ENCODE measurements at places on chromosomes 1 and 21. TPM values are rescaled to one million over a fixed set of nuclear protein-coding genes. Genes with fewer than 3 reads are reported as not detected.

DNA sequence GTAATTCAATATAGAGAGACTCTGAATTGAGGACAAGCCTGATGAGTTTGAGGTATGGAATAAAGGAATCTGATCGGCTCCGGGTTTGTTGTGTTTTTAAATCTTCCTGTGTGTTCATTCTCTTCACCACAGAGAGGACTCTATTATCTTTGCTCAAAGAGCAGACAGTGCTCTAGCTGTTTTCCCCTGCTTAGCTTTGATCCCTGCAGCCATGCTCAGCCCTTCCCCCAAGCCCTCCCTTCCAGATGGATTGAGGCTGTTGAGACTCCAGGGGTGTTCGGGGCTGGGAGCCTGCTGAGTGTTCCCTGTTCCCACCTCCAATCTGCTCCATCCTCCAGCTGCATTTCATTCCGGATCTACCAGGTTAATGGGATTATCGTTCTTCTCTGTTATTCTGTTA lies 74.2 kb upstream of the CXADR start:
- no peaks in the 10 kb centered on the region for H3K27me3 ChIP-seq
- H3K27ac ChIP-seq = peak overlapping the region; percentile 48
- H3K4me3 ChIP-seq = peak overlapping the region; percentile 50
- DNase-seq = peak; percentile 85
- H3K36me3 ChIP-seq = no peaks in the 10 kb centered on the region

GRCh38 chr1:65469889-65470340 lies 49.4 kb downstream of the LEPR start:
- no peaks in the 10 kb centered on the region for H3K36me3 ChIP-seq
- peaks cover 5% of the 10 kb centered on the region for H3K4me1 ChIP-seq
- DNase-seq = no peak
- no peak overlapping the region for H3K4me3 ChIP-seq
- H3K27me3 ChIP-seq = no peaks in the 10 kb centered on the region
- H3K27ac ChIP-seq = no peak overlapping the region

GRCh38 chr1:38444311-38444710 lies 397.7 kb upstream of the POU3F1 start:
- H3K27ac ChIP-seq = no peak overlapping the region
- H3K4me1 ChIP-seq = no peaks in the 10 kb centered on the region
- H3K27me3 ChIP-seq = no peaks in the 10 kb centered on the region
- H3K4me3 ChIP-seq = no peak overlapping the region
- DNase-seq = peak; percentile 44
- H3K36me3 ChIP-seq = no peaks in the 10 kb centered on the region

DNA sequence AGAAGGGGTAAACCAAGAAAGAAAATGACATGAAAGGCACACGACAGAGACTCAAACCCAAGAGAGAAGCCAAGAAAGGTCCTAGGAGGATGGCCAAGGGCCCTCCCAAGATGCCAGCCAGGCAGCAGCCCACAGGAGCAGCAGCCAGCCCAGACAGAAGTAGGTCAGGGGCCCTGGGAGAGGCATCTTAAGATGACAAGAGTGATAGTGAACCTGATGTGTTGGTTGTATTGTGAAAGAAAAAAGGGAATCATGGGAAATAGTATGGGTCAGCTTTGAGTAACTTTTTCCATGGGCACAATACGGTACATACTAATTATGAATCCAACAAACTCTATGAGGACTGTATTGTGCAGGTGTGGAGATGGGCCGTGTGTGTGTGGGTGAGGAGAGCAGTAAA lies 3.3 kb downstream of the CCSAP start:
- no peak overlapping the region for H3K4me3 ChIP-seq
- H3K4me1 ChIP-seq = no peaks in the 10 kb centered on the region
- DNase-seq = no peak
- no peak overlapping the region for H3K27ac ChIP-seq
- peaks cover 16% of the 10 kb centered on the region for H3K27me3 ChIP-seq
- H3K36me3 ChIP-seq = peaks cover 5% of the 10 kb centered on the region

DNA sequence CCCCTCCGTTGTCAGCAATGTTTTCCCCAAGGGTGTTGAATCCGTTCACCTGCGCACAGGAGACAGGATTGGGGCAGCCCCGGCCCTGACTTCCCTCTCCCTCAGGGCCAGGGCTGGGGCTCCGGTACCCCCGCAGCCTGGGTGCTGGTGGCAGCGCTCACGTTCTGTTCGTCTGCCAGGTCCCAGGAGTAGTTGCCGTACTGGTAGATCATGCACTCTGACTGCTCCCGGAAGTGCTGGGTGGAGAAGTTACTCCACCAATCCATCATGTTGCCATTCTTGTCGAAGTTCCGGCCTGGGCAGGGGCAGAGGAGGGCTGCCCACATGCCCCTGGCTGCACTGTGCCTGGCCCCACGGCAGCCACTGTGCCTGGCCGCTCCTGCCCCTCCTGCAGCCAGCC lies 6.1 kb downstream of the PRXL2B start:
- DNase-seq = no peak
- no peaks in the 10 kb centered on the region for H3K36me3 ChIP-seq
- H3K4me3 ChIP-seq = no peak overlapping the region
- H3K27ac ChIP-seq = no peak overlapping the region
- H3K4me1 ChIP-seq = no peaks in the 10 kb centered on the region
- H3K27me3 ChIP-seq = no peaks in the 10 kb centered on the region

GRCh38 chr1:32798679-32799416 lies 18.3 kb downstream of the YARS1 start:
- H3K27ac ChIP-seq = no peak overlapping the region
- no peaks in the 10 kb centered on the region for H3K4me1 ChIP-seq
- peaks cover 85% of the 10 kb centered on the region for H3K36me3 ChIP-seq
- no peak for DNase-seq
- H3K27me3 ChIP-seq = no peaks in the 10 kb centered on the region
- H3K4me3 ChIP-seq = no peak overlapping the region

DNA sequence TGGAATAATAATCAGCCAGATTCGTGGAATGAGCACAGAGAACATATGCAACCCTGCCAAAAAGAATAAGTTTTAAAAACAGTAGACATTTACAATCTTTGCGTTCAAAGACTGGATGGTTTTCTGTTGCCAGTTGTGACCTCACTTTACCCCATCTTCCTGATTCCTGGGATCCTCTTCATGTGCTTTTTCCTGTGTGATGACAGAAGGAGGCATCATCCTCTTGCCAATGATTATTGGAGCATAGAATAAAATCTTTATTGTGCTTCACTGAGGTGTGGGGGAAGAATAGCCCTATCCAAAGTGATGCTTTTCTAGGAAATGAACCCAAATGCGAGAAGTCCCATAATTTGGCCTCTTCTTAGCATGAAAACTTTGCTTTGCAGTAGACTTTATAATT lies 15.0 kb upstream of the BARHL2 start:
- peaks cover 79% of the 10 kb centered on the region for H3K27me3 ChIP-seq
- no peaks in the 10 kb centered on the region for H3K36me3 ChIP-seq
- no peaks in the 10 kb centered on the region for H3K4me1 ChIP-seq

DNA sequence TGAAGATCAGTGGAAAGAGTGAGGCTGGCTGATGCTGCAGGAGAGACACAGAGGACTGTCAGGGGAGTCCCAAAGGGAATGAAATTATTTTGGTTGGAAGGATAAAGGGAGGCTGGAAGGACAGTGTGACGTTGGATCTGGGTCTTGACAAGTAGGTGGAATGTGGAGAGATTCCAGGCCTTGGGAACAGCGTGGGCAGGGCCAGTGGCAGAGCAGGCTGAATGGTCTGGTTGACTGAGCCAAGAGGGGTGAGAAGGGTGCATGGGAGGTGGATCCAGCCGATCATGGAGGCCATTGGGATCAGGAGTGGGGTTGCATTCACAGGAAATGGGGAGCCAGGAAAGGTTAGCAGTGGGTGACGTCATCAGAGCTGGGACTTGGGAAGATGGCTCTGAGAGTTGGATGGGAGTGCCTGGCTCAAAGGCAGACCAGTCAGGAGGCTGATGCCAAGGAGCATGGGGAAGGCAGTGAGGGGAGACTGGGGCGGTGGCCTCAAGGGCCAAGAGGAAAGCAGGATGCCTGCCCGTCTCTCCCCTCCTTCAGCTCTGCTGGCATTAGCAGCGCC lies 146.2 kb upstream of the VAMP3 start:
- H3K36me3 ChIP-seq = no peaks in the 10 kb centered on the region
- no peak overlapping the region for H3K4me3 ChIP-seq
- no peak overlapping the region for H3K27ac ChIP-seq
- DNase-seq = no peak

GRCh38 chr1:153728305-153729066 lies 636 bp downstream of the INTS3 start:
- H3K27me3 ChIP-seq = no peaks in the 10 kb centered on the region
- H3K4me3 ChIP-seq = peak overlapping the region; percentile 99
- H3K4me1 ChIP-seq = no peaks in the 10 kb centered on the region
- DNase-seq = peak; percentile 84

- H3K4me1 ChIP-seq = no peaks in the 10 kb centered on the region
- peaks cover 1% of the 10 kb centered on the region for H3K27me3 ChIP-seq
- H3K27ac ChIP-seq = no peak overlapping the region
- H3K36me3 ChIP-seq = no peaks in the 10 kb centered on the region
- H3K4me3 ChIP-seq = no peak overlapping the region
These were observed 13.2 kb downstream of the SYT11 start for GRCh38 chr1:155872527-155872926.

DNA sequence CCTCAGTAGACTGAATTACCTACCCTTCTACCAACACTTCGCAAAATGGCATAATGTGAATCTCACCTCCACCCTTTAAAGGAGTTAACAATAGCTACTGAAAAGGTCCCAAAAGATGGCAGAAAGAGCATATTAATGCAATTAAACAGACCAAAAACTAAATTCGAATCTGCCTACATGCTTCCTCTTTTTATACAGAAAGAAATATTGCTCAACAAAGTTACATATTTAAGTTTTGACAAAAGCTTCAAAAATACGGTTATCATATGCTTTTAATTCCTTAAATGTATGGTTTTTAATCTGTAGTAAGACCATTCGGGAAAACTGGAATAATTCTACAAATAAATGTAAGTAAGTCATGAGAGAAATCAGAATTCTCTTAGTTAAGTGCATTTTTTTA lies 2.2 kb downstream of the APP start:
- no peaks in the 10 kb centered on the region for H3K4me1 ChIP-seq
- no peaks in the 10 kb centered on the region for H3K36me3 ChIP-seq
- H3K27ac ChIP-seq = no peak overlapping the region

DNA sequence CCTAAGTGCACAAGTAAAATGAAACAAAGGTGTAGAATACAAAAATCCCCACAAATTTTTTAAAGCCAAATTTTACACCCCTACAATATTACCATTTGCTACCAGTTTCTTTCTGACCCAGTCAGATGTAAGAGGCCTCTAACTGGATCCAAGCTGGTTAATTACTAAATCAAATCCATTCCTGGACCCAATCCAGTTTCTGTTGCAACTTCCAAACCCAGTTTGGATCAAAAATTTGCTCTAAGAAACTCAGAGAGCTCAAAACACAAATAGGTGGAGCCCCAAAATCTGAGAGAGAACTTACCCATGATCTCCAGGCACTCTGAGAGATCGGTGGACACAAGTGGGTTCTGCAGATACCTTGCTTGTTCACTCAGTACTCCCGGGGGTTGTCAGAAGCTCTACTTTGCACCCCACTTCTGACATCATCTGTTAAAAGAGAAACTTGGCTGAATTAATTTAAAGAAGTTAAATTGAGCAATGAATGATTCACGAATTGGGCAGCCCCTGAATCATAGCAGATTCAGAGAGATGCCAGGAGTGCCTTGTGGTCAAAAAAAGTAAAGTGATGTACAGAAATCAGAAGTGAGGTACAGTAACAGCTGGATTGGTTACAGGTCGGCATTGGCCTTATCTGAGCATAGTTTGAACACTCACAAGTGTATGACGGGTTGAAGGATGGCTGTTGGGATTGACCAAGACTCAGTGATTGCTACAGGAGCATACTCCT lies 448.0 kb downstream of the KCNT2 start:
- no peaks in the 10 kb centered on the region for H3K27me3 ChIP-seq
- no peak overlapping the region for H3K4me3 ChIP-seq
- no peaks in the 10 kb centered on the region for H3K36me3 ChIP-seq
- no peak overlapping the region for H3K27ac ChIP-seq
- DNase-seq = no peak

GRCh38 chr1:112625696-112626095 lies 6.1 kb downstream of the CAPZA1 start:
- DNase-seq = no peak
- H3K27ac ChIP-seq = no peak overlapping the region
- H3K27me3 ChIP-seq = no peaks in the 10 kb centered on the region
- H3K36me3 ChIP-seq = peaks cover 48% of the 10 kb centered on the region

DNA sequence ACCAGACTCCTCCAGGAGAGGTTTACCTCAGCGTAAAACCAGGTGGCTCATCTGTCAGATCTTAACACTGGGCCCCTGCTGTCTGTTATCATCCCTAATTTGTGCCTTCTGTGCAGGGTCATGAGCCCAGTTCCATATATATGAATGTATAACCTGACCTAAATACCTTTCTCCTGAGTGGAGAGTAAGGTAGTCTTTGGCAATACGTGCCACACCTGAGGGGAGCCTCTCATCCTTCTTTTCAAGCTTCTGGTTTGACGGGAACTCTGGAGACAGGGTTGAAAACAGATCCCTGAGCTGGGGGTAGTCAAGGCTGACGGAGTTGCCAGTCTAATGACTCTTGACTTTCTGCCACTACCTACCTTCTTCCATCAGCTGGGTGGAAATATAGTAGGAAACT lies 4.1 kb downstream of the SFT2D2 start:
- H3K4me1 ChIP-seq = no peaks in the 10 kb centered on the region
- DNase-seq = no peak
- H3K36me3 ChIP-seq = peaks cover 38% of the 10 kb centered on the region

DNA sequence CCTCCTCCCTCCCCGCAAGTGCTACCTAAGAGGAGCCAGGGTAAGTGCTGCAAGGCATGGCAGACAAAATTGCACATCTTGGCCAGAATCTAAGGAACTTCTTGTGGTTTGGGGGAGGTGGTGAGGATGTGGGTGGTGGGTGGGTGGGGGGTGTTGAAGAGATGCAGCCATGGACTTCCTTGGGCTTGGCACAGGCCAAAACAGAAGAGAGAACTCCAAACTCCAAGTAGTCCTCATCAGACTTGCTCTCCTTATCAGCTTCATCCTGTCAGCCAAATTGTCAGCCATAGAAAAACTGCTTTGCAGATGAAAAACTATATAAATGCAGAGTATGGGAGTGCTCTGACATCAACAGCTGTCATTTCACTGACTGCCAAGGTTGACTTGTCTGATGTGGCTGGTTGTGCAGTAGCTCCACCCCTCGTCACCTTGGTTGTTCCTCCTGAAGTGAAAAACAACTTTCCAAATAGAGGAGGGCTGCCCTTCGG lies 7.1 kb downstream of the AMIGO1 start:
- H3K36me3 ChIP-seq = no peaks in the 10 kb centered on the region
- H3K4me3 ChIP-seq = no peak overlapping the region
- no peak for DNase-seq

DNA sequence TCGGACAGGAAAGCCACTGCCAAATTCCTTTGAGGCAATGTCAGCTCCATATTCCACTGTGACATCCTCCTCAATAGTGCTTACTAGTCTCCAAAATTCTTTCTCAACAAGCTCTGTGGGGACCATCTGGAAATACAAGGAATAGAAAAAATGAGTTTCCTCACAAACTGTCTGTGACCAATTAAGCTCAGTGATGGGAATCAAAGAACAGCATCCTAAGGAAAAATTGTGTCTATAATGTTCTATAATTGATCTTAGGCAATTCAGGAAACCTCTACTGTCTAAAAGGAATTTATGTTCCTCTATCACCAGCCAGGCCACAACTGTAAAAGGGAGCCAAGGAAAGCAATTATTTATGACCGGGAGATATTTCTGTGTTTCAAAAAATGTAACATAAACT lies 46.1 kb upstream of the SYT2 start:
- H3K27me3 ChIP-seq = no peaks in the 10 kb centered on the region
- no peak for DNase-seq
- H3K4me1 ChIP-seq = no peaks in the 10 kb centered on the region
- no peak overlapping the region for H3K4me3 ChIP-seq
- H3K27ac ChIP-seq = no peak overlapping the region

- H3K4me1 ChIP-seq = no peaks in the 10 kb centered on the region
- no peaks in the 10 kb centered on the region for H3K36me3 ChIP-seq
- DNase-seq = no peak
These were observed 123.1 kb downstream of the AKT3 start for GRCh38 chr1:243726806-243727502.

Gene SELENBP1
- total RNA-seq = 35.4 TPM

Gene FAM131C
- 0.66 TPM for total RNA-seq

Gene SYT6
- total RNA-seq = 0.67 TPM

Gene PCSK9
- 60.0 TPM for total RNA-seq
